Pulmonary artery endothelial cell (primary cell): ENCODE measurements at places on chromosomes 4 and X. TPM values are rescaled to one million over a fixed set of nuclear protein-coding genes. Genes with fewer than 3 reads are reported as not detected.

Gene C1QTNF7
- under 0.01 TPM in 1 of 2 replicates, not detected in the other for total RNA-seq

Gene LIAS
- total RNA-seq, result 6.7 and 6.9 TPM in 2 replicates

Gene ZFP92
- 1.1 and 1.6 TPM in 2 replicates for total RNA-seq

GRCh38 chr4:71713611-71714203, 70.2 kb downstream of the GC start:
- DNase-seq, result no peak

- no peak for DNase-seq
Observed at GRCh38 chrX:113001836-113002235, 161.2 kb upstream of the AMOT start.

DNA sequence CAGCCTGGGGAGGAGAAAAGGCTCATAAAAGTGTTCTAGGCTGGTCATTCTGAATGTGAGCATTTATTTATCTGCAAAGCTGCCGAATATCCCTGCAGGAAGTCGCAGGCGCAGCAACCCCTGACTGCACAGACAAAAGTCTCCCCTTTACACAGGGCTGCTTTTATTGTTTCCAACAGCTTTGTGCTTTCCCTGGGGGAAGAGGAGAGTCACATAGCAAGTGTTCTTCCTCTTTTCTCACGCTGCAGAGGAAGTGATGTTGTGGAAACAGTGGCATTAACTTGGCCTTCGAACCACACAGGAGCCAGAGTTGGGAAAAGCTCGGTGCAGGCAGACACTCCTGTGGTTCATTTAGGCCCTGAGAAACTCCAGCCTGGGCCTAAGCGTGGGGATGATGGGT, 81.5 kb upstream of the BCOR start:
- DNase-seq, result no peak

GRCh38 chr4:184587221-184587620, 62.0 kb downstream of the CASP3 start:
- no peak for DNase-seq

DNA sequence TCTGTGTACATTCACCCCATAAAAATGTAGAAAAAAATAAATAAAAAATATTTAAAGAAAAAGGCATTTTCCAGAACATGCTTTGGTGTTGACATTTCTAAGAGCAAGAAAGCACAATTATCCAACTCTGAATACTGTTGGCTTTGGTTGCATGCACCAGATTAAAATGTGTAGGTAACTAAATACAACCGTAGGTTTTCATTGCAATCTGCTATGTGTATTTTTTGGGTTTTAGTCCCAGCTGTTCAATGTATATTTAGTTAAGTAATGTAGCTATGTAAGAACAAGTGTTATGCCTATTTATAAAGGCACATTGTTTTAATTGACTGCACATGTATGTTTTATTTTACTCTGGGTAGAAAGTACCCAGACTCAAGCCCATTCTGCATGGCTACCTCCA, 108.1 kb upstream of the PAQR3 start:
- DNase-seq, result no peak

DNA sequence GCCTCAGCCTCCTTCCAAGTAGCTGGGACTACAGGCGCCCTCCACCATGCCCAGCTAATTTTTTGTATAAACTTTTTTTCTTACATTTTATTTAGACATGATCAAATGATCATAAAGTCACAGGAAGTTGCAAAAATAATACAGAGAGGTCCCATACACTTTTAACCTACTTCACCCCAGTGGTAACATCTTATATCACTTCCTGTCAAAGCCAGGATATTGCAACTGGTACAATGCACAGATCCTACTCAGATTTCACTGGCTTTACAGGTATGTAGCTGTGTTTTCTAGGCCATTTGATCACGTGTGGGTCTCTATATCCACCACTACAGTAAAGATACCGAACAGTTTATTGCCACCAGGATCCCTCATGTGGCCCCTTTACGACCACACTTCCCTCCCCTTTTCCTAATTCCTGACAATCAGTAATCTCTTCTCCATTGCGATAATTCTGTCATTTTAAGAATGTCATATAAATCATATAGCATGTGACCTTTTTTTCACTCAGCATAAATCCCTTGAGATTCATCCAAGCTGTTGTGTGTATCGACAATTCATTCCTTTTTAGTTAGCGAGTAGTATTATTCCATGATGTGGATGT, 18.0 kb downstream of the RPS6KA3 start:
- no peak for DNase-seq

- peak; percentile 32 for DNase-seq
Observed at GRCh38 chr4:139453041-139453370, 915 bp upstream of the RAB33B start.

DNA sequence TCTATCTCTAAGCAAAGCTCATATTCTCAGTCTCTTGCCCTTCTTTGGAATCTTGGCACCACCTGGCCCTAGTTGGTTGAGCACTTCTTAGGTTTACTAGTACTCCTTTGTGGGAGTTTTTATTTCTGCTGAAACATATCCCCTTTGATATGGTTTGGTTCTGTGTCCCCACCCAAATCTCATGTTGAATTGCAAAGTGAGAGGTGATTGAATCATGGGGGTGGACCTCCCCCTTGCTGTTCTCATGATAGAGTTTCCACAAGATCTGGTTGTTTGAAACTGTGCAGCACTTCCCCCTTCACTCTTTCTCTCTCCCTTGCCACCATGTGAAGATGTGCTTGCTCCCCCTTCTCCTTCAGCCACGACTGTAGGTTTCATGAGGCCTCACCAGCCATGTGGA, 22.2 kb upstream of the SYNPO2 start:
- no peak for DNase-seq

GRCh38 chr4:82957045-82957444, 53.6 kb downstream of the LIN54 start:
- no peak for DNase-seq

DNA sequence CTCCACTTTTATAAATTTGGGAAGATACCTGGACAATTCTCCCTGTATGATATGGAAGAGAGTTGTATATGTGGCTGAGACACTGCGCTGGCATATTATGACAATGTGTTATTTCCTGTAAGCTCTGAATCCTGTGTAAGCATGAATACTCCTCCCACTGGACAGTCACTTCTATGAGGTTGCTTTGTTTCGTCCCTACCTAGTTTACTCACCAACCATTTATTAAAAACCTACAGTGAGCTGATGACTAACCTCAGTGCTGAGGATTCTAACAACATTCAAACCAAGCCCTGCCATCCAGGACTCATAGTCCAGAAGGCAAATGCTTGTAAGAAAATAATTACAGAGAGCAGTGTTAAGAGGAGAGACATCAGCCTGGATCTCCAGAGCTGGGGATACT, 1632.9 kb upstream of the TENM3 start:
- no peak for DNase-seq
